ENCODE measurements at places on chromosomes 1 and 21. TPM values are rescaled to one million over a fixed set of nuclear protein-coding genes. Genes with fewer than 3 reads are reported as not detected.

- H3K36me3 ChIP-seq: no peaks in the 10 kb centered on the region
- H3K27me3 ChIP-seq: no peaks in the 10 kb centered on the region
- H3K27ac ChIP-seq: no peak overlapping the region
Observed at GRCh38 chr1:26005434-26006105, 7.7 kb upstream of the PAFAH2 start.

GRCh38 chr1:16116625-16117024 lies 39.2 kb downstream of the EPHA2 start:
- H3K27ac ChIP-seq: no peak overlapping the region
- H3K27me3 ChIP-seq: no peaks in the 10 kb centered on the region

GRCh38 chr1:148353461-148354283 lies 129.4 kb downstream of the PPIAL4G start:
- no peak overlapping the region for H3K4me3 ChIP-seq
- no peak overlapping the region for H3K27ac ChIP-seq
- no peak for DNase-seq
- H3K4me1 ChIP-seq: no peaks in the 10 kb centered on the region
- H3K27me3 ChIP-seq: no peaks in the 10 kb centered on the region

- H3K27me3 ChIP-seq: no peaks in the 10 kb centered on the region
- H3K4me1 ChIP-seq: no peaks in the 10 kb centered on the region
- H3K36me3 ChIP-seq: no peaks in the 10 kb centered on the region
- DNase-seq: no peak
Observed at GRCh38 chr1:45097944-45098343, 85.9 kb downstream of the UROD start.

DNA sequence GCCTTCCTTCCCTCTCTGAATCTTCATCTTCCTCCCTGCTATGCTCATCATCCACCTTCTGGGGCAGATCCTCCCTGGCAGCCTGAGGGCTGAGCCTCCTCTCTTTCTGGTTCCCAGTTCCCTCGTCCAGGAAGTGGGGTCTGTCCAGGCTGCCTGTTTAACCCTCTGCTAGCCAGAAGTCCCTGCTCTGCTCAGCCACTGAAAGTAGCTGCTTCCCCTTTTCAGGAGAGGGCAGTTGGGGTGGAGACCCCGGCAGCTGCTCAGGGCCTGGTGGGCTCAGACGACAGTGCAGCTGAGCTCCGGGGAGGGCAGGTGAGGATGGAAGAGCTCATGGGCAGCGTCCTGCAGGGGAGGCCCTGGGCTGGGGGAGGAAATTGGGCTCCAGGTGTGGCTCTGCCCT lies 43.1 kb upstream of the ETV3 start:
- no peaks in the 10 kb centered on the region for H3K4me1 ChIP-seq
- H3K27me3 ChIP-seq: no peaks in the 10 kb centered on the region
- no peak for DNase-seq
- H3K4me3 ChIP-seq: no peak overlapping the region

DNA sequence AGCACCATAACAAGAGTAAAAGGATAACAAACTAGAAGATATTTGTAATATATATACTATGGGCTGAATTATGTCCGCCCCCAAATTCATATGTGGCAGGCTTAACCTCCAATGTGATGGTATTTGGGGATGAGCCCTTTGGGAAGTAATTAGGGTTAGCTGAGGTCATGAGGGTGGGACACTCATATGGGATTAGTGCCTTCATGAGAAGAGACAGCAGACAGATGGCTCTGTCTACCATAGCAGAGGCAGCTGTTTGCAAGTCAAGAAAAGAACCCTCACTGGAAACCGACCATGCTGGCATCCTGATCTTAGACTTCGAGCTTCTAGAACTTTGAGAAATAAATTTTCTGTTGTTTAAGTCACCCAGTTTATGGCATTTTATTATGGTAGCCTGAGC lies 303.6 kb downstream of the LMO4 start:
- DNase-seq: no peak
- no peak overlapping the region for H3K27ac ChIP-seq
- no peaks in the 10 kb centered on the region for H3K36me3 ChIP-seq
- H3K27me3 ChIP-seq: no peaks in the 10 kb centered on the region
- no peak overlapping the region for H3K4me3 ChIP-seq
- H3K4me1 ChIP-seq: no peaks in the 10 kb centered on the region

The TAS1R1 gene
- total RNA-seq: not detected

The HSD3B2 gene
- 2.2 TPM for total RNA-seq

The STUM gene
- 1.0 TPM for total RNA-seq

The AADACL3 gene
- total RNA-seq: not detected

All from colonic mucosa (tissue), 4 donors.